T-helper 17 cell (primary cell): ENCODE measurements at places on chromosomes 11 and 22.

- H3K36me3 ChIP-seq: peaks cover 3% of the 10 kb centered on the region
- H3K4me1 ChIP-seq: peaks cover 36% of the 10 kb centered on the region
- DNase-seq: no peak
- no peak overlapping the region for H3K4me3 ChIP-seq
- H3K27me3 ChIP-seq: no peaks in the 10 kb centered on the region
- peak overlapping the region; percentile 78 for H3K27ac ChIP-seq
Observed at GRCh38 chr22:39312410-39312809, 7.0 kb downstream of the RPL3 start.

DNA sequence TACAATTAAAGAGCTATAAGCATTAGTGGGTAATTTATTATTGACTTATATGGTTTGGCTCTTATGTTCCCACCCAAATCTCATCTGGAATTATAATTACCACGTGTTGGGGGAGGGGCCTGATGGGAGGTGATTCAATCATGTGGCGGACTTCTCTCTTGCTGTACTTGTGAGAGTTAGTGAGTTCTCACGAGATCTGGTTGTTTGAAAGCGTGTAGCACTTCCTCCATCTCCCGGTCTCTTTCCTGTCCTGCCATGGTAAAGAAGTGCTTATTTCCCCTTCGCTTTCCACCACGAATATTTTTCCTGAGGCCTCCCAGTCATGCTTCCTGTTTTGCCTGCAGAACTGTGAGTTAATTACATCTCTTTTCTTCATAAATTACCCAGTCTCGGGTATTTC lies 28.1 kb upstream of the CHORDC1 start:
- peaks cover 5% of the 10 kb centered on the region for H3K36me3 ChIP-seq
- H3K27ac ChIP-seq: peak overlapping the region; percentile 19
- peaks cover 28% of the 10 kb centered on the region for H3K4me1 ChIP-seq
- peaks cover under 1% of the 10 kb centered on the region for H3K27me3 ChIP-seq
- DNase-seq: no peak

DNA sequence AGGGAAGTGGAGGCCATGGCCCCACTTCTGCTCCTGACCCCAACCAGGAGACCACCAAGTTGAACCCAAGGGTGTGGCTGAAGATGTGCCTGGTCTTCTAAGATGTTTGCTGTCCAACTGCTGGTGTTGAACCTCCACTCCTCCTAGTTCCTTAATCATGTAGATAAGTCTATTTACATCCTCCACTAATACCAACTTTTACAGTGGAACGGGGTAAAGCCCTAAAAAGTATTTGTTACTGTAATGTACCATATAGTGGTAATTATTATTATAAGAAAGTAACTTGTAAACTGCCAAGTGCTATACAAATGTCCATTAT lies 19.0 kb upstream of the RASSF10 start:
- no peak overlapping the region for H3K4me3 ChIP-seq
- no peak for DNase-seq
- H3K4me1 ChIP-seq: no peaks in the 10 kb centered on the region
- H3K27me3 ChIP-seq: peaks cover 35% of the 10 kb centered on the region

- no peaks in the 10 kb centered on the region for H3K36me3 ChIP-seq
- no peak overlapping the region for H3K27ac ChIP-seq
- no peaks in the 10 kb centered on the region for H3K27me3 ChIP-seq
- DNase-seq: no peak
Observed at GRCh38 chr11:42967653-42968052, 344.1 kb upstream of the API5 start.

DNA sequence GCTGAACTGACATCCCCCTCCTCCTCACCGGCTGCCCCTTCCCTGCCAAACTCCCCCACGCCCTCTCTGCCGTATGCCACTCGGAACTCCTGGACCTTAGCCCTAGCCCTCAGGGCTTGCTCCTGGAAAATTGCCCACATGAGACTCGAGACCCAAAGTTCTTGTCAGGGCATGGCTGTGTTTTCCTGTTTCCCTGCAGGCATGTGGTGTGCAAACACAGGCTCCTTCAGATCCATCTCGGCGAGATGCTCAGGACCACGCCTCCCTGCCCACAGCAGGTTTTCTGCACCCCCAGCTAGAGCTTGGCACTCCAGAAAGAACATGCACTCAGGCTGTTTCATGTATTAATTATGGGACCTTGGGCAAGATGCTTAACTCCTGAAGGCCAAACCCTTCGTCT lies 1480.4 kb downstream of the BRD1 start:
- H3K4me1 ChIP-seq: no peaks in the 10 kb centered on the region
- H3K4me3 ChIP-seq: no peak overlapping the region
- DNase-seq: no peak
- H3K27me3 ChIP-seq: no peaks in the 10 kb centered on the region

GRCh38 chr11:47107744-47108143 lies 68.9 kb downstream of the ARFGAP2 start:
- no peak overlapping the region for H3K27ac ChIP-seq
- DNase-seq: no peak
- H3K36me3 ChIP-seq: no peaks in the 10 kb centered on the region
- H3K27me3 ChIP-seq: no peaks in the 10 kb centered on the region
- H3K4me1 ChIP-seq: no peaks in the 10 kb centered on the region

DNA sequence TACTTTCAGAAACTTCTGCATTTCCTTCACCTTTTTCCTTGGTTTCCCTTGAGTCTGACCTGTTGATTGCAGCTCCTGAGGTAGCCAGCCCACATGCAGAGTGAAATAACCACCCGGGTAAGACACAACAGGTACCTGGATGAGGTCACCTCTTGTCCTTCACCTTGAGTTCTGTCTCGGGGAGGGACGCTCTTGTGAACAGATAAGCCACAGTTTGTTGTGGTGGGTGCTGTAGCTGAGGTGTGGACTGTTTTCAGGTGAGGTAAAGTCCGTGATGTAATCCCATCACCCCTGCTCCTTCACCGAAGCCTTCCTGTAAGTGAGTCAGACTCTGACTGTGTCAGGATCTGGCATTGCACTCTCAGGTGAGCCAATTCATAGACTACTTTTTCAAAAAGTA lies 183.1 kb downstream of the NAV2 start:
- no peaks in the 10 kb centered on the region for H3K27me3 ChIP-seq
- no peak overlapping the region for H3K4me3 ChIP-seq
- H3K27ac ChIP-seq: no peak overlapping the region
- H3K36me3 ChIP-seq: no peaks in the 10 kb centered on the region
- DNase-seq: no peak
- no peaks in the 10 kb centered on the region for H3K4me1 ChIP-seq

- H3K36me3 ChIP-seq: peaks cover 11% of the 10 kb centered on the region
- peak overlapping the region; percentile 97 for H3K27ac ChIP-seq
- DNase-seq: peak; percentile 53
- peak overlapping the region; percentile 70 for H3K4me3 ChIP-seq
- H3K4me1 ChIP-seq: peaks cover 45% of the 10 kb centered on the region
Observed at GRCh38 chr11:128318856-128319474, 268.4 kb downstream of the ETS1 start.

- H3K4me1 ChIP-seq: no peaks in the 10 kb centered on the region
- DNase-seq: peak; percentile 3
- no peak overlapping the region for H3K4me3 ChIP-seq
- H3K27me3 ChIP-seq: no peaks in the 10 kb centered on the region
- H3K36me3 ChIP-seq: no peaks in the 10 kb centered on the region
Observed at GRCh38 chr11:2583605-2583958, 116.2 kb downstream of the KCNQ1OT1 start.

DNA sequence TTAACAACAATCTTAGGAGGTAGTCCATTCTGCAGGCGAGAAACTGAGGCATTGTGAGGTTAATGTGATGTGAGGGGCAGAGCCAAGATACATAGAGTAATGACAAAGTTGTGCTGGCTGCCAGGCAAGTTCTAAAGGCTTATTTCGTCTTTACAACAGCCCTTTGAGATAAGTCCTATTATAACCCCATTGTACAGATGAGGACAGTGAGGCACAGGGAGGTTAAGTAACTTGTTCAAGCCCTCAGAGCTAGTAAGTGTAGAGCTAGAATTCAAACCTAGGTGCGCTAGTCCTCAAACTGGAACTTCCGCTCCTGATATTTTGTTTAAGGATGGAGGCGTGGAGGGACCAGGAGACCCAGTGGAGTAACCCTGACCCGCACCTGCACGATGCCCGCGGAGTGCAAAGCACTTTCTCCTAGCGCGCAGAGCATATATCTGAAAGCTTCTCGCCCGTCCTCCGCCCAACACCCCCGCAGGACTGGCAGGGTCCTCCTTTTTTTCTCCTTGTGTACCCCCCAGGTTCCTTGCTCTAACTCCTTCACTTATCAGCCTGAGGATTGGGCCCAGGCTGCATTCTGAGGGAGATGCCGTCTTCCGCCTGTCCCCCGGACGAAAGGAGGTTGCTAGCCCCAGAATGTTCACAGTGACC lies 4.9 kb upstream of the FLI1 start:
- peaks cover 45% of the 10 kb centered on the region for H3K27me3 ChIP-seq
- no peak for DNase-seq
- H3K4me1 ChIP-seq: peaks cover 41% of the 10 kb centered on the region
- H3K27ac ChIP-seq: no peak overlapping the region

DNA sequence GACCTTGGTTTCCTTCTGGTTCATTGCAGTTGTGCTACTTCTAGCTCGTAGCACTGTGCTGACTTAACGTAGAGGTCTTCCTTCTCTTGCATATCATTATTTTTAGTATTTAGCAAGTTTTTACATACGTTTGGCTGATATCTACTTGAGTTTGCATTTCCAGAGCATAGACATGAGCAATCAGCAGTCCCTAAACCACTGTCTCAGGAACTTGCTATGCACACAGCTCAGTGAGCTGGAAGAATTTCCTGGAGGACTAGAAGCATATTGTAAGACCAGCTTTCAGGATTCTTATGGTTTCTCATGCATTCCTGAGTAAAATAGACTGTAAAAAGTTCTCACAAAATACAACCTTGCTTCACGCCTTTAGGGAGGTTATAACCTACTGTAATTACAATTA lies 226.7 kb upstream of the PDGFD start:
- H3K27me3 ChIP-seq: peaks cover 39% of the 10 kb centered on the region
- no peaks in the 10 kb centered on the region for H3K36me3 ChIP-seq
- H3K4me3 ChIP-seq: no peak overlapping the region
- no peaks in the 10 kb centered on the region for H3K4me1 ChIP-seq
- H3K27ac ChIP-seq: no peak overlapping the region

GRCh38 chr22:49393526-49393925 lies 434.1 kb downstream of the BRD1 start:
- H3K27ac ChIP-seq: no peak overlapping the region
- H3K4me1 ChIP-seq: no peaks in the 10 kb centered on the region
- DNase-seq: no peak
- H3K36me3 ChIP-seq: no peaks in the 10 kb centered on the region
- no peak overlapping the region for H3K4me3 ChIP-seq

DNA sequence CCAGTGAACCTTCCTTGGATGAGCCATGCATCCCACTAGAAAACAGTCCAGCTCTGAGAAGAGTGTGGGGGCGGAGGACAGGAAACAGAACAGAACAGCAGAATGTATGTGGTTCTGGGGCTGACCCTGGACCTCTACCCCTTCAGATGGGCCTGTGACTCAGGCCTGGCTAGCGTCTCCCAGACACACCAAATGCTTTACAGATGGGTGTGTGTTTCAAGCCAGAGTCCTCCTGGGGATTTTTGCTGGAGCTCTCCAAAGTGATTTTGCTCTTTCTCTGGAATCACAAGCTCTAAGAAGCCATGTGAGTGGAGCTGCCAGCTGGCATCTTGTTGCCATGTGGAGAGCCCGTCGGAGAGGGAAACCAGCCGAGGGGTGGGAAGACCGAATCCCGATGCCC lies 13.2 kb upstream of the C1QTNF4 start:
- H3K27me3 ChIP-seq: no peaks in the 10 kb centered on the region
- no peaks in the 10 kb centered on the region for H3K4me1 ChIP-seq
- DNase-seq: no peak

GRCh38 chr11:82899186-82899820 lies 927 bp downstream of the PRCP start:
- H3K27ac ChIP-seq: peak overlapping the region; percentile 100
- H3K4me3 ChIP-seq: peak overlapping the region; percentile 98
- peaks cover 5% of the 10 kb centered on the region for H3K36me3 ChIP-seq
- DNase-seq: peak; percentile 13

GRCh38 chr11:35012467-35013191 lies 96.2 kb downstream of the PDHX start:
- DNase-seq: no peak
- peaks cover 24% of the 10 kb centered on the region for H3K4me1 ChIP-seq
- no peaks in the 10 kb centered on the region for H3K36me3 ChIP-seq
- peak overlapping the region; percentile 52 for H3K4me3 ChIP-seq
- H3K27me3 ChIP-seq: no peaks in the 10 kb centered on the region

- no peak for DNase-seq
- H3K4me1 ChIP-seq: no peaks in the 10 kb centered on the region
- peaks cover 21% of the 10 kb centered on the region for H3K27me3 ChIP-seq
- H3K4me3 ChIP-seq: no peak overlapping the region
- no peak overlapping the region for H3K27ac ChIP-seq
- H3K36me3 ChIP-seq: no peaks in the 10 kb centered on the region
Observed at GRCh38 chr11:110077346-110077745, 15.8 kb upstream of the ZC3H12C start.

GRCh38 chr11:73426219-73426850 lies 50.1 kb downstream of the RELT start:
- H3K27me3 ChIP-seq: no peaks in the 10 kb centered on the region
- H3K4me3 ChIP-seq: no peak overlapping the region
- H3K4me1 ChIP-seq: peaks cover 19% of the 10 kb centered on the region
- DNase-seq: no peak
- H3K27ac ChIP-seq: no peak overlapping the region
- H3K36me3 ChIP-seq: peaks cover 8% of the 10 kb centered on the region

GRCh38 chr22:46143491-46144147 lies 6.7 kb upstream of the PPARA start:
- DNase-seq: no peak
- no peak overlapping the region for H3K4me3 ChIP-seq
- no peaks in the 10 kb centered on the region for H3K36me3 ChIP-seq
- H3K27ac ChIP-seq: no peak overlapping the region
- H3K27me3 ChIP-seq: no peaks in the 10 kb centered on the region
- H3K4me1 ChIP-seq: no peaks in the 10 kb centered on the region

GRCh38 chr11:32526760-32527159 lies 56.9 kb upstream of the EIF3M start:
- H3K27me3 ChIP-seq: peaks cover 27% of the 10 kb centered on the region
- no peak overlapping the region for H3K4me3 ChIP-seq
- DNase-seq: no peak
- H3K36me3 ChIP-seq: peaks cover 2% of the 10 kb centered on the region
- H3K27ac ChIP-seq: no peak overlapping the region
- no peaks in the 10 kb centered on the region for H3K4me1 ChIP-seq

DNA sequence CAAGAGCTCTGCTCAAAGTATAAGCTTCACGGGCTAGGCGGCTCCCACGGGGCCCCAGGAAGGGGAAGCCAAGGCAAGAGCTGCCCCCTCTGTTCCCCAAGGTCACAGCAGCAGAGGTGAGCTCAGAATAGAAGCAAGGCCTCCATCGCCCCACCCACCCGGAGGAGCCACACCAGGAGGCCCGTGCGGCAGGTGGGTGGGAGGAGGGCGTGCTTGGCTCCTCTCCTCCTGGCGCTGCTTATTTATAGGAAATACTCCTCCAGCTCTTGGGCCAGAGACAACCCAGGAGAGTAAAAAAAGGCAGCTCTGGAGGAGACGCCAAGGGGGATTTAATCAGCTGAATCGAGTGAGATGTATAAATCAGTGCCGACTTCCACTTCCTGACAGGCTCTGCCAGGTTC lies 87.8 kb downstream of the FEZ1 start:
- H3K4me3 ChIP-seq: no peak overlapping the region
- H3K27me3 ChIP-seq: peaks cover 72% of the 10 kb centered on the region
- no peak overlapping the region for H3K27ac ChIP-seq
- H3K36me3 ChIP-seq: no peaks in the 10 kb centered on the region
- no peak for DNase-seq

- no peak overlapping the region for H3K4me3 ChIP-seq
- no peak for DNase-seq
- no peaks in the 10 kb centered on the region for H3K36me3 ChIP-seq
Observed at GRCh38 chr11:122512688-122513087, 142.8 kb upstream of the UBASH3B start.
